ENCODE measurements at places on chromosomes 3 and 15. TPM values are rescaled to one million over a fixed set of nuclear protein-coding genes. Genes with fewer than 3 reads are reported as not detected.

Gene WDR93
- not detected for polyA plus RNA-seq

Gene HCLS1
- polyA plus RNA-seq: 13.9 TPM

Gene HOMER2
- 35.7 TPM for polyA plus RNA-seq

Gene DAZL
- not detected for polyA plus RNA-seq

Gene CPNE9
- not detected for polyA plus RNA-seq

Gene USP13
- 1.5 TPM for polyA plus RNA-seq

Gene RPL32
- polyA plus RNA-seq: 3,985 TPM

Gene GOLGA6D
- polyA plus RNA-seq: 0.03 TPM

Gene GADL1
- not detected for polyA plus RNA-seq

Gene LIPH
- 18.2 TPM for polyA plus RNA-seq

Gene HMCES
- 16.4 TPM for polyA plus RNA-seq

Gene NMNAT3
- 3.6 TPM for polyA plus RNA-seq

Gene SPESP1
- 4.1 TPM for polyA plus RNA-seq

Gene ATP13A5
- 0.55 TPM for polyA plus RNA-seq

Gene ZPLD1
- polyA plus RNA-seq: not detected

Gene HIGD2B
- not detected for polyA plus RNA-seq

Gene PPARG
- polyA plus RNA-seq: 58.2 TPM

Gene ADPGK
- 32.0 TPM for polyA plus RNA-seq

Gene TRH
- polyA plus RNA-seq: not detected

Gene CYP8B1
- not detected for polyA plus RNA-seq

Gene AQP9
- 0.30 TPM for polyA plus RNA-seq

Gene CACNA2D3
- 1.8 TPM for polyA plus RNA-seq

Gene NAA50
- polyA plus RNA-seq: 22.4 TPM

Gene MED12L
- 0.06 TPM for polyA plus RNA-seq

Gene BCL2A1
- polyA plus RNA-seq: 4.4 TPM

Gene PRSS50
- not detected for polyA plus RNA-seq

Gene CTXN2
- 0.05 TPM for polyA plus RNA-seq

Gene ARPP21
- not detected for polyA plus RNA-seq

Gene CFAP100
- polyA plus RNA-seq: not detected

Gene OCA2
- 0.75 TPM for polyA plus RNA-seq

Gene FOXL2NB
- not detected for polyA plus RNA-seq

Gene FILIP1L
- polyA plus RNA-seq: 24.6 TPM

Gene SLC9C1
- not detected for polyA plus RNA-seq

Gene TRIM42
- polyA plus RNA-seq: not detected

Gene DHFR2
- polyA plus RNA-seq: 1.8 TPM

Gene ATP10A
- 2.0 TPM for polyA plus RNA-seq

Gene PRRT3
- polyA plus RNA-seq: 0.80 TPM

Gene WDR49
- not detected for polyA plus RNA-seq

Gene STRIT1
- 1.4 TPM for polyA plus RNA-seq

Gene NR2F2
- 30.9 TPM for polyA plus RNA-seq

Gene SGO1
- 0.76 TPM for polyA plus RNA-seq

Gene CRYGS
- 5.0 TPM for polyA plus RNA-seq

Gene PP2D1
- not detected for polyA plus RNA-seq

Gene GRIP2
- 2.9 TPM for polyA plus RNA-seq

Gene IL5RA
- polyA plus RNA-seq: 0.46 TPM

Gene NDN
- polyA plus RNA-seq: 21.8 TPM

Gene ABHD6
- 4.3 TPM for polyA plus RNA-seq

Gene TLNRD1
- 5.7 TPM for polyA plus RNA-seq

Gene GRK7
- 0.05 TPM for polyA plus RNA-seq

Gene PLCB2
- 5.3 TPM for polyA plus RNA-seq

Gene TGM5
- 1.5 TPM for polyA plus RNA-seq

Gene PCCB
- polyA plus RNA-seq: 20.5 TPM

Gene ILDR1
- polyA plus RNA-seq: not detected

Gene ST3GAL6
- 7.7 TPM for polyA plus RNA-seq

Gene CHRNB4
- polyA plus RNA-seq: not detected

Gene HRG
- not detected for polyA plus RNA-seq

Gene CHL1
- polyA plus RNA-seq: 2.3 TPM

Gene GOLGA8G
- polyA plus RNA-seq: not detected

Gene RBP2
- polyA plus RNA-seq: not detected
